Sigmoid colon (tissue), 7 donors: ENCODE measurements at places on chromosomes 5 and 9. TPM values are rescaled to one million over a fixed set of nuclear protein-coding genes. Genes with fewer than 3 reads are reported as not detected.

DNA sequence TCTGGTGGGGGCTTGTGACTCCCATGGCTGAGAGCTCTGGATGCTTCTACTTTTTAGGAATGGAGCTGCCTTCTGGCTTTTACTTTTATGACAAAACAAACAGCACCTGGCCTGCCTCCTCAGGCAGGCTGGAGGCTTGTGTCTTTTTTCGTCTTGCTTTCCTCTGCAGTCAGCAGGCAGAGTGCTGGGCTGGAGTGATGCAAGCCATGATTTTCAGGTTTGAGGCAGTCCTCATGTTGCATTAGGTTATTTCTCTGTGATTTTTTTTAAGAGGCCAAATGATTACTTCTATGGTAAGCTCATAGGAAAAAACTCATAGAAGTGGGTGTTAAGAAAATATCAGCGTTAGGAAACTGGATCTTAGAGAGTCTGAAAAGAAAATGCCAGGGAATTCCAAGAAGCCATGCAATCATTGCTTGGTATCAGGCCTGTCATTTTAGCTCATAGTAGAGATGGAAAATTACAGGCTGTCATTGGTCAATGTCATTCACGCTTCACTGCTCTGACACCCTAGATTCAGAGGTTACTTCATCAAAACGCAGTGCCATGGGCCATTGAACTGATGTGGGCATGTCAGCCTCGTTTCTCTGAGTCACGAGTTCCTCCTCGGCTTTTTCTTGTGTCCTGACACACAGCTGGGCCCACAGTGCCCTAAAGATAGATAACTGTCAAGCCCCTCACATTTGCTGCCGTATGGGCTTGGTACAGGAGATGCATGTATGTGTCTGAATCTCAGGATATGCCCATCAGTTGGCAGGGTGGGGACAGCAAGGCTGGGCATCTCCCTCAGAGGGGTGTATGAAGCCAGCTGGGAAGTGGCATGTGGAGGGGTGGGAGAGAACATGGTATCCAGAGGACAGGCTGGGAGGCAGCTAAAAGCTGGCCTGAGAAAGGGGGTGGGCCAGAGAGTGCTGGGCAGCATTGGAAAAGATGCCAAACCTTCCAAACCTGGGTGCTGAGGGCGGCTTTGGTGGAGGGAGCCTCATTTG, 151.8 kb downstream of the HSPA4 start:
- H3K27me3 ChIP-seq = no peaks in the 10 kb centered on the region
- no peak overlapping the region for H3K27ac ChIP-seq
- no peak for DNase-seq
- no peaks in the 10 kb centered on the region for H3K36me3 ChIP-seq

DNA sequence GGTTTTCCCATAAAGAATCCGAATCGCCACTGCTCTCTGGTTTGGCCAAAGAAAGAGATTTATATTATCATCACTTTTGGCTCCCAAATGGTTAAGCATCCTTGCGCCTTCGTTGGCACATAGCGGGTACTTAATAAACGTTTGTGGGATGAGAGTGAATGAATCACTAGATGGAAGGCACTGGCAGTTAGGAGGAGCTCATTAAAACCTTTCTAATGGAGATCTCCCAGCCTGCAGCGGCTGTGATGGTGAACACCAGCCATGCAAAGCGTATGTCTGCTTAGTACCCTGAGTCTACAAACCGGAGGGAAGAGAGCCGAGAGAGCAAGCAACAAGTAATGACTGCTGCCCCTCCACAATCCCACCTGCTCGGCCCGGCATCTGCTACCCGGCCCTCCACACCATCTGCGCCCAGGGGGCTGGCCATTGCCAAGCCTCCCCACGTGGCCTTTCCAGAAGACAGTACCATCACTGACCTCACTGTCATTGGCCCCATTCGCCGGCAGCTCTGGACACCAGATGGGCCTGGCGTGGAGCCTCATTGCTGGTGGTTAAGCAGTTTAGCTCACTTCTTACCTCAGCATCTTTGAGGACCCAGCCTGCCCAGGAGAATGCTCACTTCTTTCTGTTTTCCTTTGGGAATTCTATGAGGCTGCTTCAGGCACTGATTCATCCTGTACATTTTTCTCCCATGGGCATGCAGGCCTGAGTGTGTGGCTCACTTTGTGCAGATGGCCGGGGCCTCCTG, 39.3 kb upstream of the ANKRD33B start:
- no peak overlapping the region for H3K27ac ChIP-seq
- no peaks in the 10 kb centered on the region for H3K4me1 ChIP-seq
- H3K4me3 ChIP-seq = no peak overlapping the region
- no peaks in the 10 kb centered on the region for H3K36me3 ChIP-seq
- DNase-seq = no peak
- no peaks in the 10 kb centered on the region for H3K27me3 ChIP-seq

GRCh38 chr9:96193236-96193755, 108.7 kb downstream of the HSD17B3 start:
- no peaks in the 10 kb centered on the region for H3K36me3 ChIP-seq
- no peak for DNase-seq
- no peak overlapping the region for H3K27ac ChIP-seq
- H3K4me3 ChIP-seq = no peak overlapping the region
- no peaks in the 10 kb centered on the region for H3K27me3 ChIP-seq

DNA sequence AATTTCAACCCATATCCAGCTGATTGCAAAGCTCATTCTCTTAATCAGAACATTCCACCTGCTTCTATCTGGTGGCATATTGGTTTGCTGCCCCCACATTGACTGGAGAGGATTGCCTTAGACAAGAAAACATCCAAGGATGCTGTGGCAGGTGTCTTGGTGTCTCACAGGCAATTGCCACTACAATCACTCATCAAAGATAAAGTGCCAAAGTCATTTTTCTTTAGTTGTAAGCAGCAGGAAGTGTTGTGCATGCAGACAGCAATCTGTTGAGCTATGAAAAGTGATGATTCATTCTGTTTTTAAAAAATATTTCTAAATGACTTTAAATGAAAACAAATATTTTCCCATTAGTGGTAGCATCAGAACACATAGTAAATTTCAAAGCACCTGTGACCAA, 53.9 kb downstream of the CDH6 start:
- no peak overlapping the region for H3K27ac ChIP-seq
- H3K4me1 ChIP-seq = no peaks in the 10 kb centered on the region
- no peak overlapping the region for H3K4me3 ChIP-seq
- no peaks in the 10 kb centered on the region for H3K27me3 ChIP-seq
- DNase-seq = no peak
- no peaks in the 10 kb centered on the region for H3K36me3 ChIP-seq

DNA sequence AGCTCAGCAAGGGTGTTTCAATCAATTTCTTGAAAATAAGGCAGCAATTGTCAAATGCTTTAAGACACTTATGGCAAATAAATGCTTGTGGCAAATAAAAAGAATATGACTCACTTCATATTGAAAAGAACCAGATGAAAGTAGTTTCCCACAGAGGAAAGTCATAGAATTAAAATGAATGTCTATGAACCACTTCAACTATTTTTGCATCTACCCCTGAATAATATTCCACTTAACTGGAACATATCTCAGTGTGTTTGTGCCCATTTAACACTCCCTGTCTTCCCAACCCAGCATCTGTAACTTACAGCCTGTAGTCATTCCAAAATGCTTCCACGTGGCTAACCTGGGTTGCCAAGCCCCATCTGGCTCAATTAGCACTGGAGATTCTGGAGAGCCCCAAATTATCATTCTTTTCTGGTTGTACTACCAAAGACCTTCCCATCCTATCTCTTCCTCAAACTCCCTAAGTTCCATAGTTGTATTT, 84.7 kb downstream of the FEM1C start:
- H3K36me3 ChIP-seq = no peaks in the 10 kb centered on the region
- no peak for DNase-seq
- no peaks in the 10 kb centered on the region for H3K27me3 ChIP-seq
- no peak overlapping the region for H3K4me3 ChIP-seq

TRIM7 gene
- polyA plus RNA-seq = 3.2 TPM

CFAP77 gene
- not detected for polyA plus RNA-seq
